LNCaP clone FGC (cell line): ENCODE measurements at places on chromosomes 2 and 18.

- no peak for DNase-seq
Observed at GRCh38 chr2:138086576-138086975, 122.3 kb downstream of the HNMT start.

DNA sequence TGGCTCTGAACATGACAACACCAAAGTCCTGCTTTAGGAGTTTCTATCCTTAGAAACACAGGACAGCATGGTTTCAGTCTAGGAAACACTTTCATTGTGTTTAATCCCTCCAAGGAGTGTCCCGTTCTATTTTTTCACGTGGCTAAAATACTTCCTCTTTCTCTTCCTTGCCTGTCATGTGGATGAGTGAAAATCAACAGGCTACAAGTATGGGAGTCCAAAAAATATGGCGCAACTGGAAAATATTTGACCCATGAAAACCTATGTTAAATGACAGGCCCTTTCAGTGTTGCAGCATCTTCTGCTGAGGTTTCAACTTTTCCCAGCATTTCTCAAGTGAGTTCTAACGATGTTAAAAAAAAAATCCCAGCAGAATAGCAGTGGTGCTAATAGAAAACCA is 146.3 kb downstream of the LAMA3 start:
- DNase-seq: no peak

GRCh38 chr2:223727562-223727961 is 109.8 kb downstream of the AP1S3 start:
- no peak for DNase-seq

- DNase-seq: no peak
Observed at GRCh38 chr2:25445464-25445863, 103.7 kb upstream of the DNMT3A start.

GRCh38 chr18:77081390-77081778 is 51.2 kb downstream of the MBP start:
- no peak for DNase-seq
